Stimulated activated CD8-positive, alpha-beta memory T cell treated with anti-CD3 and anti-CD28 coated beads, Interleukin-4, amount 100 ng/mL, for 1 hour (primary cell): ENCODE measurements at places on chromosomes 3 and 15.
A peak's percentile ranks its signal among the peaks of the same experiment; 100 is the strongest.

GRCh38 chr3:62882676-62883200 is 7.5 kb upstream of the CADPS start:
- no peak for DNase-seq

DNA sequence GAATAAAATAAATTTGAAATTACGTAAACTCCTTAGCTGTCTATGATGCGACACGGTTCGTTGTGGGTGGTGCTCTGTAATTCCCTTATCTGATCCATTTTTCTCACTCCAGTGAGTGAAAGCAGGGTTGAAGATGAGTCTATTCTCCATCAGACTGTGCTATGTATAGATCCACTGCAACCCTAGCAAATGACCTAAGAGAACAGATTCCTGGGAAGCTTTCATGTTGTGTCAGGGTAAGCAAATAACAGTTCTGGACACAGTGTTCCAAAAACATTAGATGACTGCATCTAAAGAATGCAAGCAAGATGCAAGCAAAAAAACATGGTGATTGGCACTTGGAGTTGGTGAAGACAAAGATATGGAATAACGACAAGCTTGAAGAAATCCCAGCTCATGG is 239.3 kb downstream of the SLC9A9 start:
- no peak for DNase-seq

GRCh38 chr15:63752075-63752684 is 81.6 kb downstream of the HERC1 start:
- peak; percentile 5 for DNase-seq

DNA sequence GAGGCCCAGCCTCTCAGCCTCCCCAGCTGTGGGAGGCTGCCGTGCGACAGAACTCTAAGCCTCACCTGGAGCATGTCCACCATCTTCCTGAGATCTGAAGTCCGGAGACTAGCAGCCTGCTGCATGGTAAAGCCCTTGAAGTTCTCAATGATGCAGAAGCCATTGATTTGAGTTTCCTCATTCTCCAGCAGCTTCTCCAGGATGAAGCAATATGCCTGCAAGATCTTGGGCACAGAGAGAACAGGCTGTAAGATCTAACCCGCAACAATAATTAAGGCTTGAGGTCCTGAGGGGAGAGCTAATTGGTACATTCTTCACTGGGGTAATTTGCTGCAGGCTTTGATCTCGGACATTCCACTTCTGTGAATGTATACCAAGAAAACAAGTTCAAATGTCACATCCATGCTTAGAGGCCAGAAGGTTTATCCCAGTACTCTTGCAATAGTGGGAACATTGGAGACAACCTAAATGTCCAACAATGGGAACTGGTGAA is 9.7 kb downstream of the RLBP1 start:
- DNase-seq: no peak

DNA sequence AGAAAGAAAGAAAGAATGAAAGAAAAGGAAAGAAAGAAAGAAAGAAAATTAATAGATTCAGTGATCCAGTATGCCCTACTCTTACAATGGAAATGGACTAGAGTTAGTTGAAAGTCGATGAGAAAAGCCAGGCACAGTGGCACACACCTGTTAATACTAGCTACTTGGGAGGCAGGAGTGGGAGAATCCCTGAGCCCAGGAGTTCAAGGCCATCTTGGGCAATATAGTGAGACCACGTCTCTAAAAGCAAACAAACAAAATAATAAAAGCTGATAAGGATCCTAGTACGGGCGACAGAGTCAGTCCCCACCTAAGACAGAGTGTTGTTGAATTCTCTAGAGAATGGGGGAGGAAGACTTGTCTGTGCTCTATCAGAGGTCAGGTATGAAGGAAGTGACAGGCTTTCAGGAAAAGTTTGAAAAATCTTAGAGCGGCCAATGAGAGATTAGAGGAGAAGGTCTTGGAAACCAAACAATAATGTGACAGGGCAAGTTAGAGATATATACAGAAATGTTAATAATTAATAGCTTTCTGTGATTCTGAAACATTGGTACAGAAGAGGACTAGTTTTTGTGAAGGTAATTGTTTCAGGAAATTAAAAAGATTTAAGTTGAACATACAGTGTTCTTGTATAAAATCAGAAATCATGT is 117.9 kb upstream of the PTX3 start:
- DNase-seq: no peak

DNA sequence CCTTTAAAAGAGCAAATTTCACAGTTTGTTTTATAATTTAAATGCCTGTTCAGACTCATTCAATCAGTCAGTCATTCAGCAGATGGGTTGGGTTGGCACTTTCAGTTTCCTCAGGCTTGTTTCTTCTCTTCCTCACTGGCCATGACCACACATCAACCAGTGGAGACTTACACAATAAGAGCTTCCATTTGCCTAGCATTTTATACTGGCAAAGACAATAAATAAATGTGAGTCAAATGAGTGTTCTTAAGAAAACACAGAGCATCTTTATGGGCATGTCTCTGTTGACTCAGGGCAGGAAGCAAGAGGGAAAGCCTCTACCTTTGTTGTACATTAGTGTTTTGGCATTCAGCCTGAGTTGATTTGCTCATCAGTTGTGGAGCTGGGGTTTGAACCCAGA is 122.6 kb downstream of the EPHB1 start:
- no peak for DNase-seq

GRCh38 chr3:135918600-135918999 is 46.9 kb upstream of the PPP2R3A start:
- DNase-seq: no peak
